ENCODE measurements at places on chromosomes 5 and 9.
A peak's percentile ranks its signal among the peaks of the same experiment; 100 is the strongest.

DNA sequence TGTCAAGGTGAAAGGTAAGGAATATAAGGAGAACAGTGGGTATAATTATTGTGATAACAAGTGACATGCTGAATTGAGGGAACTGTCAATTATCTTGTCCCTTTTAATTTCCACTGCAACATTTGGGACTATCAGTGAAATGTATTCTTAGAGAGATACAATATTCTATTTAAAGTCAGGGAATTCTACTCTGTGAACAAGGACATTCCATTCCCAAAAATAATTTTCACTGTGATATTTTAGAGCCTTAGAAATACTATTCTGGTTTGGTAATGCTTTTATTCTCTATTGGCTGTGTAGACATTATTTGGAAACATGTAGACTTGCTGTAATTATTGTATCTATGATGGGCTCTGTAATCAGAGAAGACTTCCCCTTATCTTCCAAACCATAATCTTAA, 248.0 kb upstream of the PCSK5 start:
- DNase-seq = no peak

DNA sequence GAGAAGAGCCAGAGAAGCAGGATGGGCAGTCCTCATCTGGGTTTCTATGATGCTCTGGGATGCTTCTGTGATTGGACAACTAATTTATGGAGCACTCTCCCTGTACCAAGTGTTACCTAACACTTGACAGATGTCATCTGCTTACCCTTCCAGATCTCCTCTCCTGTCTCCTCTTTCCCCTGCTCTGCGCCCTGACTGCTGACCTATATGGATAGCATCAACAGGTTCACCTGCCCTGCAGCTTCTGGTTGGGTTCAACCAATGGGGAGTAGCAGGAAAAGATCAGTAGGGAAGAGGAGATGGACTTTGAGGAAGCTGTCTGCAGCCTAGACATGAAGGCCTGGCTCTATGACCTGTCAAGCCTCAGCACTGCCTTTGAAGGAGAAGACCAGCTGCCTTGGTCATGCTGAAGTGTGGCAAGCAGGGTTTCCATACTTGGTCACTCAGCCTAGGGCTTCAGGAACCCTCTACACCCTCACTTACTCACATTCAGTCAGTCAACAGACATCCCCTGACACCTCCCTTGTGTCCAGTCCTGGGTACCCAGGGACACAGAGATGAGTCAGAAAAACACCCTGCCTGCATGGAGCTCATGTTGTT, 11.3 kb upstream of the P4HA2 start:
- no peak for DNase-seq

- no peak for DNase-seq
Measured at GRCh38 chr5:38596981-38597380, 40.5 kb upstream of the LIFR start.

DNA sequence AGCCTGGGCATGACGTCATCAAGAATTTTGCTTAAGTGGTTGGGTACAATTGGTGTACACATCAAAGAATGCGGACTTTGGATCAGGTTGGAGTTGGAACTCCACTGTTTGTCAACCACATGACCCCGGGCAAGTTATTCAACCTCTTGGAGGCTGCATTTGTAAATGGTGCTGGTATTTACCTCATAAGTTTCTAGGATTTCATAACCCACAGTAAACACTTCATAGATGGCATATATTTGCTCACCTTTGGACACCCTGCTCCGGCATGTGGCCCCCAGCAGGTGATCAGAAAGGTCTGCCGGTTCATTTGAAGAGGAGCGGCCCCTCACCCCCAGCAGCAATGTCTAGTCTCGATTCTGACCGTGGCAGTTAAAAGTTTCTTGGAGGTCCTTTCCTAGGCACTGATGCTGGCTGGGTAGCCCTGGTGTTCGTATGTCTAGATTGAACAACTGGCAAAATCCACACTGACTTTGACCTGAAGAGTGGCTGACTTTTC, 60.6 kb downstream of the IL6ST start:
- DNase-seq = no peak

- no peak for DNase-seq
Measured at GRCh38 chr9:99173570-99174504, 47.9 kb downstream of the ALG2 start.

DNA sequence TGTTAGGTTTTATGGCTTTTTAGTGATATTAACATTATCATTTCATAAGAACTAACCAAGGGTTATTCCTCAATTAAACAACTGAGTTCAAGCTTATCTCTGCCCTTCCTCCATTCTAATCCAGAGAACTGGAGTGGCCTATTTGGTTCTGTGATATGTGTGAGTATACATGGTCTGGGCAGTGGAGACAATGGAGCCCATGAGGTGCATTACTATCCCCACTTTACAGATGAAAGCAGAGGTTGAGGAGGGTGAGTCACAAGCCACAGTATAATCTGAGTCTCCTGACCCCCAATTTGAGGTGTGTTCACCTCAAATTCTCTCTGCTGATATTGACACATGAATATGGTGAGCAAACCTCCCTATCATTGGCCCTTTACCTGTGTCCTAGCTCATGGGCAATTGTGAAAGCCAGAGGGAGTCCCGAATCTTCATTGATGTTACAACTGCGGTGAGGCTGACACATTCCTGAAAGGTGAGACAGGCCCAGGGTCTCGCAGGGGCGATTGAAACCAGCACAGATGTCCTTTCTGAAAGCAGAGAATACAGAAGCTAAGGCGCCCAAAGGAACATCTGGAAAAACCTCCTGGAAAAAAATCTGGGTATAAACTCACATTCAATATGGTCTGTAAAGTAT, 217.2 kb downstream of the TARS1 start:
- DNase-seq = no peak

GRCh38 chr9:134303601-134304000, 22.7 kb upstream of the RXRA start:
- no peak for DNase-seq

DNA sequence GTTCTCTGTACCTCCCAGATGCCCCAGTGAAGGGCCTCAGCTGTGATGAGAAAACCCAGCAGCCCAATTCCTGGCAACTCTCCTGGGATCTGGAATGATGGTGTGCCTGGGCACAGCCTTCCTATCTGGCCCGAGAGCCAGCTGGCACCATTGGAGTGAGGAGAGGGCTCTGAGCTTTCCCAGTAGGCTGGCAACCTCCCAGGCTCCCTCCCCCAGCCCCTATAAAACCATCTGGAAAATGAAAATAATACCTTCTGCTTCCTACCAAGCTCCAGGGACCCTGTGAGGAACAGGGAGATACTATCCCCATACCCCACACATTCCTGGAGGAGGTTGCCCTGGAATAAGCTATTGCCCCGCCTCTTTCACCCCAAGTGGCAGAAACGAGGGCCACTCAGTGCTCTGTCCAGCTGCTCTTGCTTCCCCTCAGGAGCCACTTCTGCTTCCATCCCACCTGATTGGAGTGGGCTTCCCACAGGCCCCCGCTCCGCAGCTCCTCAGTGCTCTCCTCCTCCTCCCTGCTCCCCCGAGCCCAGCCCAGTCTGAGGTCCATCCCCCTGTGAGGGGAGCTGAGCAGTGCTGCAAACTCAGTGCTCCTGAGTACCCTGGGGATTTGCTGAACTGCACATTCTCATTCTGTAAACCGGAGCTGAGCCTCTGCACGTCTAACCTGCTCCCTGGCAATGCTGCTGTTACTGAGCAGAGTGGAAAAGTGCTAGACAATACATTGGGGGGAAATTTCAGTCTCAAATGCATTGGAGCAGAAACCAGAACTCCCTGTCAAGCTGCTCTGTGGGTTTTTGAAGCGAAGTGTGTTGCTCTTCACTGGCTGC, 74.7 kb downstream of the THBS4 start:
- no peak for DNase-seq

GRCh38 chr9:112719696-112720095, 1.8 kb upstream of the INIP start:
- DNase-seq = no peak

DNA sequence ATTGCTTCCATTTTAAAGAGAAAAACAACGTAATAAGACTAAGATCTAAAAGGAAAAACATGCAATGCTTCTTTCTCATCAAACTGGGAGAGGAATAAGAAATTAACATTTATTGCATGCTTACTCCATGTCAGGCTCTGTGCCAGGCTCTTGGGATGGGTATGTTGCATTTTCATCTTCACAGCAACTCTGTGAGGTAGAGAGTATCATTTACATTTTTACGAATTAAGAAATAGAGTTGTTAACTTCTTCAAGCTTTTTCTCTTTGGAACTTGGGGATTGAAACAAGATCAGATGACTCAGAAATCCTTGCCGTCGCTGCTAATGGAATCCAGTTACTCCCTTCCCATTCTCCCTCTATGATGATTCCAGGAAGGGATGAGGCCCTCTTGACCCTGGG, 39.5 kb downstream of the PDE8B start:
- no peak for DNase-seq

- no peak for DNase-seq
Measured at GRCh38 chr5:147734894-147735293, 47.6 kb downstream of the JAKMIP2 start.

DNA sequence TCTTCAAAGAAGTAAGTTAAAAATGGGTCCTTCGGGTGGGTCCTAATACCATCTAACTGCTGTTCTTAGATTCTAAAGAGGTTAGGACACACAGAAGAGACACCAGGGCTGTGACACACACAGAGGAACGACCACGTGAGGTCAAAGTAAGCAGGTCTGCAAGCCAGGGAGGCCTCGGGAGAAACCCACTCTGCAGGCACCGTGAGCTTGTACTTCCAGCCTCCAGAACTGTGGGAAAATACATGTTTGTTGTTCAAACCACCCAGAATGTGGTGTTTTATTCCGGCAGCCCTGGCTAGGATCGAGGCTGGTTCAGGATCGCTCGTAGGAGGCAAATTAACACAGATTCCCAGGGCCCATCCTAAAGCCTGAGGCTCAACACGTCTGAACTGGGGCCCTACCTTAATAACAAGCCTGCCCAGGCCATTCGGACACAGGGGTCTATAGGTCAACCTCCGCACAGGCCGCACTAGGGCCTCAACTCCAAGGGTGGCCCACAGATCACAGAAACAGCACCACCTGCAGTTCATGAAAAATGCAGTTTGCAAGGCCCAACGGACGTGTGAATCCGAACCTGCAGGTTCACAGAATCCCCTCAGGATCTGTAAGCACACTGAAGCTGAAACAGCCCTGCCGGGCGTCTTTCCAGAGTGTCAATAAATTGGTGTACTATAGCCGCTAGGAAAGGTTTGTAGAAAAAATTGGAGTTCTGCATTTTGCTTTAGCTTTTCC, 7.1 kb downstream of the MED10 start:
- no peak for DNase-seq

- DNase-seq = no peak
Measured at GRCh38 chr9:36152741-36153438, 16.3 kb upstream of the CCIN start.

DNA sequence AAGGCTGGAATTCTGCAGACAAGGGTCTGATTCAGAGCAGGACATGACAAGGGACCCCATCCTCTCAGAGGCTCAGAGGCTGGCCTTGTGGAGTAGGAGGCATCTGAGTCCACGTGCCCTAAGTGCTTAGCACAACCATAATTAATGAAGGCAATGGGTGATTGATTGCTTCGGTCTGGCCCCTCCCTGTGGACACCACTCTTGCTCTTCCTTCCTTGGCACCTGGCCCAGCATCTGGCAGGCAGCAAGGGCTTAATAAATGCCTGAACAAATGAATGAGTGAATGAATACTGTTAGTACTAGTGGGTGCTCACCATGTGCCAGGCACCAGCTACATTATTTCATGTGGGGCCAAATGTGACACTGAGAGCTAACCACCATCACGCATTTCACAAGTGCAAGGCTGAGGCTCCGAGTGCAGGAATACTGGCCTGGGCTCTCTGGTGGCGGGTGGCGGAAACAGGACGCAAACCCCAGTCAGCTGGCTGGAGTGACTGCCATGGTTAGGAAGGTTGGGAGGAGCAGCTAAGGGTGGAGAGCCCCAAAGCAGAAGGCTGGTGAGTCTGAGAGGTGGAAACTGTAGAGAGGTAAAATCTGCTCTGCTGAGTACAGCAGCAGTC, 53.6 kb downstream of the ASS1 start:
- no peak for DNase-seq

- DNase-seq = peak; percentile 16
Measured at GRCh38 chr5:157689942-157690689, 18.8 kb downstream of the C5orf52 start.

- no peak for DNase-seq
Measured at GRCh38 chr5:26761446-26761845, 276.9 kb downstream of the CDH9 start.

- DNase-seq = no peak
Measured at GRCh38 chr5:181044662-181045305, 4.7 kb downstream of the BTNL9 start.

GRCh38 chr9:8660383-8660782, 860.8 kb upstream of the DMAC1 start:
- no peak for DNase-seq

DNA sequence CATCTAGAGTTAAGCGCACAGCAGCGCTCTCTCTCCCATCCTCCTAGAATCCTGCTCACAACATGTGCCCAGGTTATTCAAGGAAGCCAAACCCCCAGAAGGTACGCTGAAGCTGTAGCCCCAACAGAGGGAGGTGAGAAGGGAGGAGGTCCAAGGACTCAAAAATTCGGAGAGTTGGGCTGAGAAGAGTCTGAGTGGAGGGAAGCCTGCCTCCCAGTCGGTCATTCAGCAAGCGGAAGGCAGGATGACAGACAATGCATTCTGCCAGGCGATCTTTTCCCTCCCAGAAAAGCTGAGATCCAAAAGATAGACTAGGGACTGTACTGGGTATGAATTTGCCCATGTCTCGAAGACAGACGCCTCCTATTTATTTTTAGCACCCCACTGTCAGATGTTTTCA, 189.2 kb downstream of the FRMD3 start:
- DNase-seq = no peak

GRCh38 chr5:171422902-171423663, 3.6 kb downstream of the FGF18 start:
- DNase-seq = no peak

DNA sequence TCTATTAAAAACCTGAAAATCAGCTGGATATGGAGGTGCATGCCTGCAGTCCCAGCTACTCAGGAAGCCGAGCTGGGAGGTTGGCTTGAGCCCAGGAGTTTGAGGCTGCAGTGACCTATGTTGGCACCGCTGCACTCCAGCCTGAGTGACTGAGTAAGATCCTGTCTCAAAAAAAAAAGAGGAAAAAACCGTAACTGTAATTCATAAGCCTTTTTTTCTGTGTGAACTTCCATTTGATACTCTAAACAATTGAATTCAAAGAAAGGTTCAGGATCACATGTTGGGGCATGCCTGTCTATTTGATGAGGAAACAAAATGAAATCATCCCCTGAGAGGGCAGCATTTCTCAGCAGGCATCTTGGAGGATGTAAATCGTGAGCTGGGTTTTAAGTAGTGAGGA, 38.8 kb downstream of the ITGA2 start:
- no peak for DNase-seq

- no peak for DNase-seq
Measured at GRCh38 chr9:107600060-107600573, 110.5 kb upstream of the KLF4 start.

- DNase-seq = no peak
Measured at GRCh38 chr9:93172666-93173364, 11.1 kb upstream of the WNK2 start.
